Astrocyte of the spinal cord (primary cell): ENCODE measurements at places on chromosomes 12 and 14.

- no peak for DNase-seq
These were observed 155.5 kb upstream of the TMPO start for GRCh38 chr12:98359856-98360255.

GRCh38 chr12:131507094-131507493 is 203.8 kb upstream of the SFSWAP start:
- no peak for DNase-seq

DNA sequence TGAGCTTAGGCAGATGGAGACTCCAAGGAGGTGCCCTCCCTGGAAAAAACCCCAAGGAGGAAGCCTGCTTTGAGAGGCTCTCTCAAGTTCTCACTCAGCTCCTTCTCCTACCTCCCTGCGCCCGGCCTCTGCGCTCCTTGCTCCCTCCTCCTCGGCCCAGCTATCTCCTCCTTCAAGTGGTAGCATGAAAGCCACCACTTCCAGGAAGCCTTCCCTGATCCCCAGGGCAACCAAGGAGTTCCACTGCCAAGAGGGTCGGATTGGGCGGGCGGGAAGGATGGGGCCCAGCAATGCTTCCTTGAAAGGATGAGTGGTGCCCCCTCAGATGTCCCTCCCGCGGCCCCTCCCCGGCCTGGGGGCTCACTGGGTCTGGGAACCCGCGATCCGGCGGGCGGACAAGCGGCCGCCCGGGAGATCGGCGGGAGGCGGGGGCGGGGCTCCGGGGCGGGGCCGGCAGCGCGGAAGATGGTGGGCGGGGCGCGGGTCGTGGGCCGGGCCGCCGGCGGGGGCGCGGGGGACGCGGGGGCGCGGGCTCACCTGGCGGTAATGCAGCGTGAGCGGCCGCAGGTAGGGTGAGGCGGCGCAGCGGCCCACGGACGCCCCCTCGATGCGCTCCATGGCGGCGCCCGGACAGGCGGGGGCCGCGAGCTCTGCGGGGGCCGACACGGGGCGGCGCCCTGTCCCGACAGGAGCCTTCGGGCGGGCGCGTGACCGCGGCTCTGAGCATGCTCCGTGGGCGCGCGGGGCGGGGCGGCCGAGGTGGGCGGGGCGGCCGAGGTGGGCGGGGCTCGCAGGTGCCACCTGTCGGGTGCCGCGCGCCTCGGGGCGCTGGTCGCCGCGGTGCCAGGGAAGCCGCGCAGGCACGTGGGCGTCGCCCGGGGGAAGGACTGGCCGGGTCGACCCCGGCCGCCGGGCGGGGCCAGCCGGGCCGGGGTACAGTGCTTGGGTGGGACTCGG is at the start of gene NUDT14:
TSS of gene NUDT14 (minus strand) at position 721 of the 957 bp plus-strand sequence. CDS start at position 618, 103 bp downstream.
- DNase-seq = no peak

DNA sequence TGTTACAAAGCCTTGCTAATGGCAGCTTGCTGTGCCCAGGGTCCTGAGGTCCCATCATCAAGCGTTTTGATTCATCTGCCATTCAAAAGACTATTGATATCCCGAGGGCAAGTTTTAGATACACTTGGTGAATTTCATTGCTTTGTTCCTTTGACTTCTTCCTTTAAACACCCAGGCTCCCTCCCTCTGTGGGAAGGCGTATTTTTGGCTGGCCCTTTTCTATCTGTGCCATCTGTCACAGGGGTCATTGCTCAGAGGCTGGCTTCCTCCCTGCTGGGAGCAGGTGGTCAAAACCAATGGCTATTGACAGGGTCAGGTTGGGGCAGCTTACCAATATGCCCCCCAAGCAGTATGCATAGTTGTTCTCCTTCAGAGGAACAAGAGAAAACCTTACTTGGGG is 40.0 kb downstream of the SCN8A start:
- DNase-seq = no peak

DNA sequence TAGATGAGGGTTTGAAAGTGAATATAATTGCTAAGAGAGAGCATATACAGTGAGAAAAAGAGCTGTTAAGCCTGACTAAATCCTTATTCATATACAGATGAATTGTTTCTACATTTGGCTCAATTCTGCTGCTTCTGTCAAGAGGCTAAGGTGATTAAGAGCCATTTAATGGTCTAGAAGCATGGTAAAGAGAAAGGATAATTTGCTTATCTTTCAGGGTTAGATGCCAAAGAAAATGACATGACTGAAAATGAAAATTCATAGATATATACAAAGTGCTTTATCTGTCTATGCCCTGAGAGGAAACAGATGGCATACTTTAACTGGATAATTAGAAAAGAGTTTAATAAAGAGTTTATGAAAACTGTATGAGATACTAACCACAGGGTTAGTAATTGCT is 834.9 kb downstream of the SLC6A15 start:
- no peak for DNase-seq

DNA sequence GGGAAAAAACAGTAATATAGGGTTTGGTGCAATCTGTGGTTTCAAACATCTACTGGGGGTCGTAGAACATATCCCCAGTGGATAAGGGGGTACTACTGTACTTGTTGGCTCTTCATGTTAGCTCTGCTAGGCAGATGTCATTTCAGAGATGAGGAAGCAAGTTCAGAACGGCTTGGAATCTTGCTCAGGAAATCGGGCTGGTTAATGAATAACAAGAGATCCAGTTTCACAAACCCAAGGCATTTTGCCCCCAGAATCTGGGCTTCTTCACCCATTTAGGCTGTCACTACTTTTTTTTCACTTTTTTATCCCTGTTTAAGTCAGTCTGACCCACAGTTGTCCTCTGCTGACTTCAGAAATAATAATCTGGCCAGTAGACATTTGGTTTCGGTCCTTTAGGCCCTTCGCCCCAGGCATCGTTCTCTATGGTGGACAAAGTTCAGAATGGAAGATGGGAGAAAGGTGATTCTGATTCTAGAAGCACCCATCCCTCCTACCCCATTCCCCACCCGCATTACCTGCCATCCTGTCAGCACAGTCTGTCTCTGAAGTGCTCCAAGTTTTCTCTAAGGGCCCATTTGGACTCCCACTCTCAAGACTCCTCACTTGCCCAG is 4.5 kb downstream of the SUOX start:
- no peak for DNase-seq

GRCh38 chr12:58104351-58104755 is 163.0 kb downstream of the ATP23 start:
- no peak for DNase-seq

DNA sequence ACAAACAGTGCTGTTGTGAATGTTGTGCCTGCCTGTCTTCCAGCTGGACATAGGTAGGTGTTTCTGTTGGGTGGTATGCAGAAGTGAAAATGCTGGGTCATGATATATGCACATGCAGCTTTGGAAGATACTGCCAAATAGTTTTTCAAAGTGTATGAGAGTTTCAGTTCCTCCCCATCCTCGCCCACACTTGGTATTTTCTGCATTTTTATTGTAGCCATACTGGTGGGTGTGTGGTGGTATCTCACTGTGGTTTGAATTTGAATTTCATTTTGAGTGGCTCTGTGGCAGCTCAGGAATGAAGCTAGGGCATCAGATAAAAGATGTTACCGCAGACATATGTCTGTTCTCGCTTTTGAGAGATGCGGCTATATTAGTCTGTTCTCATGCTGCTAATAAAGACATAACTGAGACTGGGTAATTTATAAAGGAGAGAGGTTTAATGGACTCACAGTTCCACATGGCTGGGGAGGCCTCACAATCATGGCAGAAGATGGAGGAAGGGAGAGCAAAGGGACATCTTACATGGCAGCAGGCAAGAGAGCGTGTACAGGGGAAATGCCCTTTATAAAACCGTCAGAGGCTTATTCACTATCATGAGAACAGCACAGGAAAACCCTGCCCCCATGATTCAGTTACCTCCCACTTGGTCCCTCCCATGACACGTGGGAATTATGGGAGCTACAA is 183.1 kb downstream of the CAND1 start:
- no peak for DNase-seq
